ENCODE measurements at places on chromosomes 2 and 18.

DNA sequence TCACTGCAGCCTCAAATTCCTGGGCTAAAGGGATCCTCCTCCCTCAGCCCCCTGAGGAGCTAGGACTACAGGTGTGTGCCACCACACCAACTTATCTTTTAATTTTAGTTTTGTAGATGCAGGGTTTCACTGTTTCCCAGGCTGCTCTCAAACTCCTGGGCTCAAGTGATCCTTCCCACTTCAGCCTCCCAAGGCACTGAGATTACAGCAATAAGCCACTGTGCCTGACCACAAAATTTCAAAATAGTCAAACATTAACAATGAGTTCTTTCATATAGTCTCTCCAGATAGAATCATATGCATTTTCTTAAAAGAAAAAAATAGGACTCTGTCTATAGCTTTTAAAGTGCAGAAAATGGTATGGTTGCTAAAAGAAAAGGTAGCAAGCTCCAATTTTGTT, 24.9 kb upstream of the PID1 start:
- peak; percentile 59 for DNase-seq

- DNase-seq: no peak
These were observed 76.5 kb downstream of the MEX3C start for GRCh38 chr18:51120809-51121596.

DNA sequence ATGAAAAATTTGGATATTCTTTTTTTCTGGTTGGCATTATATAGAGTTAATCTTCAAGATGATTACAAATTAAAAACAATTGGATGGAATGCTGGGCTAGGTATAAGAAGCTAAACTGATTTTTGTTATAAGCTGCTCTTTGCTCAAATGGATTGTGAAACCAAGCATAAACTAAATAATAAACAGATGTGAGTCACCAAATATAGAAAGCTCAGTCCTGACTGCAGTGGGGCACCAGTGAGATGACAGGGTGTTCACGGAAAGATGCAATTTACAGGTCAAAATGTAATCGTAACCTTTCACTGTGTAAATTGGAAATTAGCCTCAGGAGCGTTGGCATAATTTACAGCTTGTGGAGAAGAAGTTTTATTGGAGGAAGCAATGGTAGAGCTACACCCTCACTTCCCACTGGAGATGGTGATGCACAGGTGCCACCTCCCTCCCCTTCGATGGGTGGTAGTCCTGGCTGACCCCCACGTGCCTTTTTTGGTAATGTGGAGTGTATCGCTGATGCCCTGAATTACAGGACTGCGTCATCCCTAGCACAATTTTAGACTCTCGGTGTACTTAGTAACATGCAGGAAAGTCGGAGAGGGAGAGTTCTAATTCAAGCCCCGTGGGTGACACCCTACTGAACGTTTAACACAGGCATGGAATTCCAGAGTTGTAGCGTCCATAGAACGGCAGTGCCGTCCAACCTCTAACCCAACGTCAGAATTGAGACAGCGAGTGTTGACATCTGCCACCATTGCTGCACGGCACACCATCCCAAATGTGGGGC, 73.9 kb upstream of the NFATC1 start:
- no peak for DNase-seq

GRCh38 chr2:213243189-213244044, 40.8 kb upstream of the SPAG16 start:
- no peak for DNase-seq

DNA sequence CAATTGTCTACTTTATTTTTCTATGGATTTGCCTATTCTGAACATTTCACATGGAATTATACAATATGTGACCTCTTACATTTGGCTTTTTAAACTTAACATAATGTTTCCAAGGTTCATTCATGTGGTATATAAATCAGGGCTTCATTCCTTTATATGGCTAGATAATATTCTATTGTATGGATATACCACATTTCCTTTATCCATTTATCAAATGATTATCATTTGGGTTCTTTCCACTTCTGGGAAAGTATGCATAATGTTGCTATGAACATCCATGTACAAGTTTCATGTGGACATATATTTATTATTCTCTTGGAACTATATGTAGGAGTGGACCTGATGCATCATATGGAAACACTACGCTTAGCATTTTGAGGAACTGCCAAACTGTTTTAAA, 99.7 kb upstream of the NCKAP5 start:
- DNase-seq: no peak

DNA sequence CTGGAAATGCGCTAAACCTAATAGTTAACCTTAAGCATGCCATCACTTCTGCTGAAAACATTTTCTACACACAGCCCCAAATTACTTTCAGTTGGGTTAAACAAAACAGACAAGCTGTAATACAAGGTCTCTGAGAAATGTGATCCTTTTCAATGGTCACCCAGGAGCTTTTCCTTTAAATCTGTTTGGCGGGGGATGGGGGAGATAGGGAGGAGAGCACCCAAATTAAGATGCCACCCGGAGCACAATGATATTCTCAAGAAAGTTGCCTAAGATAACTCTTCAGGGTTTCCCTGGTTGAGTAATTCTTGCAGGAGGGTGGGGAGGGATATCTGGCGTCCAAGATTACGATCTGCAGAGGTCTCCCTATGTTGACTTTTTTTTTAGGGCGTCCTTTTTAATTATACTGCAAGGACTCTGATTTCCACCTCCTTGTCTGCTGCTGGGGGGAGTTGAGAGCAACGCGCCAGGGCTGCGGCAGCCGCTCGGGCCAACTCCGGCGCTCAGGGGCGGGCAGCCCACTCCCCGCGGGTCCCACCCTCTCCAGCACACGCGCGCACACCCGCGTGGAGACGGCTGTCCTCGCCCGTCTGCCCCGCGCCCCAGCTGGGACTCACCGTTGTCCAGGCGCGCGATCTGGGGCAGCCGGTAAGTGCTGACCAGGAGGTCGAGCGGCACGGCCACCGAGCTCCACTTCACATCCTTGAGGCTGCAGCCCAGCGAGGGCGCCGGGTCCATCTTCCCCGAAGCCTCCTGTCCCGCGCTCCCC, 807 bp downstream of the GAREM1 start:
- peak; percentile 1 for DNase-seq

Data from MV-4-11 (cell line).